ENCODE measurements at places on chromosomes 6 and 20.

GRCh38 chr6:159157431-159157830 lies 11.8 kb upstream of the FNDC1 start:
- DNase-seq: no peak

GRCh38 chr6:157224178-157224950 lies 99.0 kb downstream of the TMEM242 start:
- DNase-seq: no peak

DNA sequence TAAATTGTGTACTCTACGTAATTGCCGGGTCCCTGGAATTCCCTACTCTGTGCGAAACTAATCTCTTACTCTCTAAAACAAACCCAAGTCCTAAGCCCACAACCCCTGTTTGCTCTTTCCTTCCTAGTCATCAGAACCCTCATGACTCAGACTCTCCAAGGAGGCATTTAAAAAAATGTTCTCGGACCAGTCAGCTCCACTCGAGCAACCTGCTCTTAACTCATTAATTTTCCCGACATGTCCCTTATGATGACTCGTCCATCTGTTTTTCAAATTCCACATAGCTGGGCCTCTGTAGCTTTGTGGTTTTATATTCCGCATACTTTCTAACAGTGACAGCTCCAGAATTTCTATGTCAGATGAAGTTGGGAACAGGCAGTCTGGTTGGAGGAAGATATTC lies 2.6 kb upstream of the MUC22 start:
- DNase-seq: no peak

GRCh38 chr20:57847104-57847503 lies 137.3 kb upstream of the PMEPA1 start:
- no peak for DNase-seq

DNA sequence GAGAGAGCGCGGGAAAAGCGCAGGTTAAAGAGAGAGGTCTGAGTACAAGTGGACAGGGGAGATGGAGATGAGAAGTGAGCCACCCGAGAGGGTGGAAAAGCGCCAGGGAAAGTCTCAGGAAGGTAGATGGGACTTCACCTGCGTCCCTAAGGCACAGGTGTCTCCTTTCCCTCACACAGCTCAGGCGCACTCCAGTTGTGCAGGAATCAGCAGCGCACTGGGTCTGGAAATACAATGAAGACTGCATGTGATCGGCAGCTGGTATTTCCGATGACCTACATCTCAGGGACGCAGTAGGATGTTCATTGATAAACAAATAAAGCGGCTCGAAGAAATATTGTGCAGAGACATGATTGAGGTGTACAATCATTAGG lies 432 bp upstream of the KHDRBS2 start:
- no peak for DNase-seq

DNA sequence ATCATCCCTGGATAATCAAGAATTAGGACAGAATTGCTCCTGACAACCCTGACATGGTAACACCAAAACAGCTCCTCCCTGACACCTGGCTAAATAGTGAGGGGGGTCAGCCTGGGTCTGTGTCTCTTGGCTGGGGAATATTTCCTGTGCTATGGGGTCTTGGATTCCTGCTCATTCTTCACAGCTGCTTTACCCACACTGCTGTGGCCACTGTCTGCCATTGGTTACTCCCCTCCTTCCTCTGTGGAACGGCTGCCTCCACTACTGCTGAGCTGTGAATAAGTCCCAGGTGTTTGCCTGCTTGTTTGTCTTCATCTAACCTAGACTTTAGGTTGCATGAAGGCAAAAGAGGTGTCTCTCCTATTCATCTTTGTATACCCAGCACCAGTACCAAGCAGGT lies 33.9 kb upstream of the TXLNB start:
- DNase-seq: no peak

DNA sequence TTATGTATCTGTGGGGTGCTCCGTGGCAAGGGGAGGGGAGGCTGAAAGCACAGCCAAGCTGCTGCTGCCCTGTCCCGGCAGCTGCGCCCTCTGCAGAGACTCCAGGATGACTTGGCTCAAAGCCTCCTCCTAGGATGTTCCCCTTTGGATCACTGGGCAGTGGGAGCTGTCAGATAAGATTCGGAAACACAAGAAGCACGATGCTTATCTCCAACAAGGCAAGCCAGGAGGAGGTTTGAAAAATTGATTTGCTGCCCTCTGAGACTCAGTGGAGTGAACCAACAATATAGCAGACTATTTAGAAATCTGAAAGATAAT lies 776.4 kb downstream of the C6orf118 start:
- DNase-seq: no peak

DNA sequence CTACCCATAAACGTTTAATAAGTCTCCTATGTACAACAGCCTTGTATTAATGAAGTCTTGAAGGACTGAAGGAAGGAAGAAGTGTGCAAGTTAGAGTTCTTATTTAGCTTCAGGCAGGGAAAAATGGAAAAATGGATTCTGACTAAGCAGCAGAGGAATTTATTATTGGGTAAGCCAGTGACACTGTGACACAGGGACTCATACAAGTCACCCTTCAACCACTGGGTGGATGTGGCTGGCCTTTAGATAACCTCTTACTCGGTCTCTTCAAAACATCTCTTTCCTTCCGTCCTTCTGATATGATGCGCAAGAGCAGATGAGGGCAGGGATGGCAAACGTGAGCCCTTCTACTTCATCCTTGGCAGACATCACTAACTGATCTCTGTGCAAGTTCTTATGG lies 145.6 kb downstream of the DHX35 start:
- DNase-seq: no peak

GRCh38 chr6:69294407-69294806 lies 502.4 kb downstream of the LMBRD1 start:
- no peak for DNase-seq

DNA sequence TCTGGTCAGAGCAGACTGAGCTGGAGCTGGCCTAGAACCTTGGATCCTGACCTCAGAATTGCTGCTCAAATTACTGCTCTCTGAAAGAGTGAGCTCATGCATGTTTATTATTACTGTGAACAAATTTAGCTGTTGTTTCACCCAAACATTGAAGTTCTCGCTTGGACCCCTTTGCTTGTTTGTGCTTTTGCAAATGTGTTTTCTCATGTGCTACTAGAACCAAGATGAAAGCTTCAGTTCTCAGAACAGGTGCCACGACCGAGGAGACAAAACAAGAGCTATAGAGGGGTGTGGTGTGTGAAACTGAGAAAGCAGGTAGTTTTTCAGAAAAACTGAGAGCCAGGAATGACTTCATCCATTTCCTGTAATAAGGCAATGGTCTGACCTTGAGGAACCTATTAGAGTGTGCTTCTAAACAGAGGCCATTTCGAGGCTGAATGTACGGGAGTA lies 50.0 kb upstream of the ESR1 start:
- DNase-seq: peak; percentile 3

All from activated CD4-positive, alpha-beta T cell treated with anti-CD3 and anti-CD28 coated beads, Interleukin-2, amount 50 U/mL, for 24 hours (primary cell).